ENCODE measurements at places on chromosomes 1 and 21.
A peak's percentile ranks its signal among the peaks of the same experiment; 100 is the strongest.

DNA sequence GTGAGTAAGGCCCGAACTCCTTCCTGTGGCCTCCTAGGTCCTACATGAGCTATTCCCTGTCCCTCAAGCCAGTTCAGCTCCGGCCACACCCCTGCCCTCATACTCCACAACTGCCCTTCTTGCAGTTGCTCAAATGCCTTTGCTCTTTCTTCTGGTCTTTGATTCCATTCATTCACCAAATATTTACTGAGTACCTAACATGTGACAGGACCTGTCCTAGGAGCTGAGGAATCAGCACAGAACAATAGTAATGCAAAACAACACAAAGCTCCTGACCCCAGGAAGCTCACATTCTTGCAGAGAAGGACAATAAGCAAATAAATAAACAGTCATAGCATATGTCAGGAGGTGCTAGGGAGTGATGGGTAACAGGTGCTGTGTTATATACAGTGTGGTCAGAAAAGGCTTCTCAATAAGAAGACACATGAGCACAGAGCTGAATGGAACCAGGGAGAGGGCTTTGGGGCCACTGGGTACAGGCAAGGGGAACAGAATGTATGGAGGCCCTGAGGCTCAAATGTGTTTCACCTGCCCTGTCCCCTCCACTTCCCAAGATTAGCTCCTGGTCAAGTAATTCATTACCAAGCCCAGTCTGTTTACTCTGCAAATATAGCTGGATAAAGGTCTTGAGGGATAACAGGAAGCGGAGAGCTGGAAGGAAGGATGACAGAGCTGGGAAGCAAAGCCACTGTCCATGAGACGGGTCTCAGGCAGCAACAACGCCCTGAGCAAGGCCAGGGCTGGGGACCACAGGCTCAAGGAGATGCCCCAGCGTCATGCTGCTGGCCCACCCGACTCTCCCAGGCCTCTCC is 145.1 kb downstream of the CSMD2 start:
- DNase-seq, result no peak

DNA sequence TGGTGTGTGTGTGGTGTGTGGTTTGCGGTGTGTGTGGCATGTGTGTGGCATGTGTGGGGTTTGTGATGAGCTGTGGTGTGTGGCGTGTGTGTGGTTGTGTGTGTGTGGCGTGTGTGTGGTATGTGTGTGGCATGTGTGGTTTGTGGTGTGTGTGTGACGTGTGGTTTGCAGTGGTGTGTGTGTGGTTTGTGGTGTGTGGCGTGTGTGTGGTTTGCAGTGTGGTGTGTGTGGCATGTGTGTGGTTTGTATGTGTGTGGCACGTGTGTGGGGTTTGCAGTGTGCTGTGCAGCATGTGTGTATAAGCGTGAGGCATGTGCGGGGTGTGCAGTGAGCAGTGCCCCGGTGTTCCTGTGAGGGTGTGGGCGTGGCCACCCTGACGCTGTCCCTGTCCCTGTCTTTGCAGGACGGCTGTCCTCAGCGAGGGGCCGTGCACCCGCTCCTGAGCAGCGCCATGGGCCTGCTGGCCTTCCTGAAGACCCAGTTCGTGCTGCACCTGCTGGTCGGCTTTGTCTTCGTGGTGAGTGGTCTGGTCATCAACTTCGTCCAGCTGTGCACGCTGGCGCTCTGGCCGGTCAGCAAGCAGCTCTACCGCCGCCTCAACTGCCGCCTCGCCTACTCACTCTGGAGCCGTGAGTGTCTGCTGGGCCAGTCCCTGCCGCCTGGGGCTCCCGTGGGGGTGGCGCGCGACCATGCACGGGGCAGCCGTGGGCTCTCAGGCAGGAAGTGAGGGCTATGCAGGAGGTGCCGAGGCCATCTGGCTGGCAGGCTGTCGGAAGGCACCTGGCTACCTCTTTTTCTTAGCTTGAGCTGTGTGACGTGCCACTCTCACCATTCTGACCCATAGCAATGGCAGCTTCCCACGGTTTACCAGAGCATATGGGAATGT is 52.6 kb upstream of the TRAPPC10 start:
- no peak for DNase-seq

DNA sequence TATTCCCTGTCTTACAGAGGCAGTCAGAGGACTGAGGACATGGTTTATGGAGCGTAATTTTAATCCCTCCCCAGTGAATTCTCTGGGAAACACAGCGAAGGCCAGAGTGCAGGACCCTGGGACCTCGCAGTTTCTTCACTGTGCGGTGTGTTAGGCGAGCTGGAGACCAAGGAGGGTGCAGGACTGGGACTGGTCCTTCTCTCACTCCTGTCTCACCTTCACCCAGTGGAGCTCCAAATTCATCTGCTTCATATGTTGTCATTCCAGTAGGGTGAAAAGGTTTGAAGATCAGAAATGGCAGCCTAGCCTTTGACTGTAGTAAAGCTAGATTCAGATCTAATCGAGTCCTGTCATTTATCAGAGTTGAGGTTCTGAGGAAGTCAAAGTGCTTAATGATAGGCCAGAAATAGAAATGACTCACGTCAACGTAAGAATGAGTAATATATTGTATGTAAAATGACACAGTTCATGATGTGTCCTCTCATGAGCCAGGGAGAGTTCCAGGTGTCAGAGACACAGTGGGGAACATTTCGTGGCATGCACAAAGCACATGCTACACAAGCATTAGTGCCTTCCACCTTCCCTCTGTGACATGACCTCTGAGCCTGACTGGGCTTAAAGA is 647.5 kb downstream of the SMYD3 start:
- no peak for DNase-seq

- DNase-seq, result no peak
These were observed 85.4 kb downstream of the CCDC185 start for GRCh38 chr1:223478606-223479005.

DNA sequence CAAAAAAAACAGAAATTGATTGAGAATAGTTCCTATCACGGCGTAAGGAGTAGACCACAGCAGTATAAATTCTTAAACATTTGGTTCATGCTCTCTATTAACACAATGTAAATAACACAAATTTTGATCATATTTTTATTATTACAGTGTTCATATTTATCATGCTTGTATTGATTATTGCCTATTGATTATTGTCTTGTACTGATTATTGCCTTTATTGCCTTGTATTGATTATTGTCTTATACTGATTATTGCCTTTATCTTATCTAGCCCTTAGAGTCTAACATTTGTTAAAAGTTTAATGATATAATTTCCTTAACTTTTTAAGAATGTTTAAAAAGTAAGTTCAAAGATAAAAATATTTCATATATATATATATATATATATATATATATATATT is 460.7 kb downstream of the KCNT2 start:
- DNase-seq, result no peak

DNA sequence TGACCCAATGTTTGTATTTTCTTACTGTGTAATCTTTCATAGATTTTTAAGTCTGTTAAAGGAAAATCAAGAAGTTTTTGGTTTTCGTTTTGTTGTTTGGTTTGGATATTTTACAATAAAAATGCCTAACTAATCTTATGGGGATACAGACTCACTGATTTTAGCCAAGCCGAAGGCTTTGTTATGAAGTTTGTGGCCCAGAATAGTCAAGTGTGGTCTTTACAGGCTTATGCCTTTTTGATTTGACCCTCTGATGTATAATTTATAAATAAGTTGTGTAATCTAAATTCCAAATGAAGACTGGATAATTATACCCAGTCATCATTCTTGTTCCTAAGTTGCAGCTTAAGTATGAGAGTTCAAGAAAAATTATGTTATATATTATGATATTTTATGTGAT is 739.3 kb downstream of the ADGRL2 start:
- DNase-seq, result no peak

DNA sequence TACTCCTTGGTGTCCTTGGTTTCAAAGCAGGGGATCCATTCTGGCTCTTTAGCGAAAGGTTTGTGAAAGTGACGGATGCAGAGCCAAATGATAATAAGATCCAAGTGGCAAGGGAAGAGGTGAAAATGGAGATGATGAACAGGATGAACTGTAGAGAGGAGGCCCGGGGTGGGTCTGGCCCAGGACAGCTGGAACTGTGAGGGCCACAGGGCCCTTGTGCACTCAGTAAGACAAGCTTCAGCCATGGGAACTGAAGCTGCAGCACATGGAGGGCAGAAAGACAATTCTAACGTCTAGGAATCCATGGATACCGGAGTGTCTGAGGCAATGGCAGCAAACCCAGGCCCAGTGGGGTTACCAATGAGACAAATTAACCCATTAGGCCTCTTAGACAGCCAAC is 4.8 kb downstream of the KCNA2 start:
- DNase-seq, result peak; percentile 42

DNA sequence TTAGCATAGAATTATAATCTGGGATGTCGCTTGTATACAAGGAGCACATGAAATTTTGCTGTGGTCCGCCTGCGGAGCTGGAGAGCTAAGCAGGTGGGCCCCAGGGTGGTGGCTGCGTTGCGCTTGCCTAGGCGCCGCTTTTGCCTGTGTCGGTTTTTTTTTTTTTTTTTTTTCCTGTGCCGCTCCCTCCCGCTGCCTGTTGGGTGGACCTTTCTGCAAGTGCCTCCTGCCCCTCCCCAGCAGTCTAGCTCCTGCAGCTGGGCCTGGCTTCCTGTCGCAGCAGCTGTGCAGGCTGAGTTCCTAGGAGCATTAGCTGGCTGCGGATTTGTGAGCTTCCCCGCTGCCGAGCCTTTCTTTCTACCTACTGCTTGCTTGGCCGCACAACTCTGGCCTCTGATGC is 20.6 kb downstream of the PYHIN1 start:
- DNase-seq, result no peak

GRCh38 chr1:94270801-94271203 is 33.4 kb upstream of the ARHGAP29 start:
- no peak for DNase-seq
